Stimulated activated CD4-positive, alpha-beta T cell treated with anti-CD3 and anti-CD28 coated beads, Interleukin-12 subunit alpha, Interleukin-12 subunit beta, amount 100 ng/mL, for 24 hours (primary cell): ENCODE measurements at places on chromosomes 4 and X.

GRCh38 chrX:81278616-81279015 is 76.7 kb downstream of the SH3BGRL start:
- DNase-seq: no peak

DNA sequence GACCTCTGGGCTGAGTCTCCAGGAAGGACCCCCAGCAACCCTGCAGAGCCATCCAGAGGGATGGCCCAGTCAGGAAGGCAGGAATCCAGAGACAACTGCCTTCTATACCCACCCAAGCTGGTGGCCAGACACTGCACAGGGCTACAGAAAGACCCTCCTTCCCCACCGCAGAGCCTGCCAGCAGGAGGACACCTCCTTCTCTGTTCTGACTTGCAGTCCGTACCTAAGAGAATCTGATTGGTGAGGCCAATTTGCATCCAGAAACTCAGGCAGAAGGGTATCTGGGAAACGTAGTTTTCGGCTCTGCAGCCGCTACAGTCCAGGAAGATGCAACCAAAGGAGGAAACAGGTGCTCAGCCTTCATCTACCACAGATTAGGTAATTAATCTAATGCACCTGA is 155.4 kb upstream of the FRG1 start:
- DNase-seq: no peak

DNA sequence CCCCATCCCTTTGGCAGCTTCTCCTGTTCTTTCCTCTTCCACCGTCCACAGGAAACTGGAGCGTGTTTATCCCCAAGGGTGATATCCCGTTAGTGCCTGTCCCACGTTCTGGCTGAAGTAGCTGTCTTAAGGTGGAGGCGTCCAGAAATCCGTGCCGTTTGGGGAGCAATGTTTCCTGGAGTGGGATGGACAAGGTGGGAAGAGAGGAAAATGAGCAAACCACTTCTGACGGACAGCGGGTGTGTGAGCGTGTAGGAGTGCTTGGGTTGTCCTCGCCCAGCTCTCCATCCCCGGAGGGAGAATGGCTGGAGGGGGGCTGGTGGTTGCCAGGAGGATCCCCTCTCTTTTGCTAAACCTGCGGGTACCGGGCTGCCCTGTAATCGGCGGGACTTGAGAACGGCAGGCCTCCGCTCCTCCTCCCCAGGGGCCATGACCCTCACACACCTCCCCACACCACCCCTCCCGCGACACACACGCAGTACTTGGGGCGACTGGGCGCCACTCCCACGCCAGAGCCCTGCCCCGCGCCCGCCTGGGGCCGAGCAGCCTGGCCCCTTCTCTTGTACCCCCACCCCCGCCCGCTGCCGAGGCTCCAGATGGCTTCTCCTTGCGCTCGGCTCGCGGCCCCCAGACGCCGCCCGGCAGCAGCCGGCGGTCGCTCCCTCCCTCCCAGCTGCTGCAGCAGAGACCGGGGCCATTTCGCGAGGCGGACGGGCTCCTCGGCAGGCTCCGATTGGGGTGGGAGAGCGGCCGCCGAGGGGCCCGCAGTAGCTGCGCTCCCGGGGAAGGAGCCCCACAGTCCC is 13.9 kb upstream of the PRDM8 start:
- no peak for DNase-seq

- no peak for DNase-seq
These were observed 67.3 kb upstream of the ATOH1 start for GRCh38 chr4:93761286-93761685.

DNA sequence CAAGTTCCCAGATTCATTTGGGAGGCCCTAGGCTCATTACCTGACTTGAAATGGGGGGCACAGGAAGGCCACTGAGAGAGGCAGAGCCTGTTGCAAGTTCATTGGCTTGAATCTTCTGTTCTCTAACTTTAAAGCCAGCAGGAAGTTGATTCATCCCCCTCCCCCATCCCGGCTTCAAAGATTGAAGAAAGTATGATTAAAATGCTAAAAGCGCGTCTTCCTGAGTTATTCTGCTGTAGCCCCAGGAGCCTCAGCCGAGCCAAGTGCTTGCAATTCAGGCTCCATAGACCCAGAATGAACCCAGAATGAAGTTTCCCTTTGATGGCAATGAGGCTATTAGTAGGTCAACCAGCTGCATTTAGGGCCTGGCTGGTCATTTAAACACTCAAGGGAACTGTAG is 14.7 kb downstream of the CHST7 start:
- DNase-seq: no peak

DNA sequence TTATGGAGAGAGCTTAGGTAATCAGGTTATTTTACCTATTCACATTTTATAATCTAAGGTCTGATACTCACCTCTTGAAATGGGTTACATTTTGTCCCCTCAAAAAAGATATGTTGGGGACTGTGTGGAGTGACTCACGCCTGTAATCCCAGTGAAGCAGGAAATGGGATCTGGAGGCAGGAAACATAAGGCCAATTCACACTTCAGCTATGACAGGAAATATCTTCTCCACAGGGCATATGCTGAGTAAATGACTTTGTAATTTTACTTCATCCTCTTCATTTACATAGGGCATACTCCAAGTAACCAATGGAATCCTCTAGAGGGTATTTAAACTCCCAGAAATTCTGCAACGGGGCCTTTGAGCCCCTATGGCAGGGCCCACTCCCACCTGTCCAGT is 54.8 kb upstream of the ZMAT1 start:
- DNase-seq: no peak

DNA sequence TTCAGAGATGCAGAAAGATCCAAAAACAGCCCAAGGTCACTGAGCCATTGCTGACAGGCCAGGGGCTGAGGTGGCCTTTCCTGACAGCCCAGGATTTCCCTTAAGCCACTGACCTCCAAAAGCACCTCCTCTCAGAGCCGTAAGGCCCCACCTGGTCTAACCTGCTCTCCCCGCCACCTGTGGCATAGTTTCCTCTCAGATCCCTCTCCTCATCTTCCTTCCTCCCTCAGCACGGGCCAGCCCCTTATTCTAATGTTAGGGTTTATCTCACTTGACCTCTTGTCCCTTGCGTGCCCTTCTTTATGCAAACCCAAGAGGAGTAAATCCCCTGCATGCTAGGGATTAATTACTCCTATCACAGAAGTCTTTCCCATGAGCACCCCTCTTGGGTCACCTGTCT is 113.0 kb downstream of the RBM47 start:
- no peak for DNase-seq

DNA sequence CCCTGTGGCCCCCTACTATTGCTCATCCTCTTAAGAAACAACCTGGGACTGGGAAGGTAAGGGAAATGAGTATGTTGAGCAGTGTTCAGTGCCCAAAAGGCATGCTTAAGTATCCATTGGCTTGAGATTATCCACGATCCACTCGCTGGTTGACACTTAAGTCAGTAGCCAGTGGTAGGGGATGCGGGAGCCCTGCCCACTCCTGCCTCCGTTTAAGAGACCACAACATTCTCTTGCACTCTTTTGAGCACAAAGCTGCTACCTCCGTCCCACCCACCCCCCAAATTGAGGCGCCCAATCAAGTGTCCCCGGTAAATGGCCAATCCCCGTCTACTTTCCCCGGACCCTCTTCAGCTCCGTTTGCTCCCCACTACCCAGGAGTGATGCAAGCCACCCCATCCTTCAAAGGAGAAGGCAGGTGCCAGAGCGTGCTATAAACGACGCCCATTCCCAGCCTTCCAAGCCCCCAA is 25.0 kb downstream of the UTP14A start:
- no peak for DNase-seq

GRCh38 chr4:59945277-59945676 is 1254.8 kb upstream of the ADGRL3 start:
- DNase-seq: no peak

DNA sequence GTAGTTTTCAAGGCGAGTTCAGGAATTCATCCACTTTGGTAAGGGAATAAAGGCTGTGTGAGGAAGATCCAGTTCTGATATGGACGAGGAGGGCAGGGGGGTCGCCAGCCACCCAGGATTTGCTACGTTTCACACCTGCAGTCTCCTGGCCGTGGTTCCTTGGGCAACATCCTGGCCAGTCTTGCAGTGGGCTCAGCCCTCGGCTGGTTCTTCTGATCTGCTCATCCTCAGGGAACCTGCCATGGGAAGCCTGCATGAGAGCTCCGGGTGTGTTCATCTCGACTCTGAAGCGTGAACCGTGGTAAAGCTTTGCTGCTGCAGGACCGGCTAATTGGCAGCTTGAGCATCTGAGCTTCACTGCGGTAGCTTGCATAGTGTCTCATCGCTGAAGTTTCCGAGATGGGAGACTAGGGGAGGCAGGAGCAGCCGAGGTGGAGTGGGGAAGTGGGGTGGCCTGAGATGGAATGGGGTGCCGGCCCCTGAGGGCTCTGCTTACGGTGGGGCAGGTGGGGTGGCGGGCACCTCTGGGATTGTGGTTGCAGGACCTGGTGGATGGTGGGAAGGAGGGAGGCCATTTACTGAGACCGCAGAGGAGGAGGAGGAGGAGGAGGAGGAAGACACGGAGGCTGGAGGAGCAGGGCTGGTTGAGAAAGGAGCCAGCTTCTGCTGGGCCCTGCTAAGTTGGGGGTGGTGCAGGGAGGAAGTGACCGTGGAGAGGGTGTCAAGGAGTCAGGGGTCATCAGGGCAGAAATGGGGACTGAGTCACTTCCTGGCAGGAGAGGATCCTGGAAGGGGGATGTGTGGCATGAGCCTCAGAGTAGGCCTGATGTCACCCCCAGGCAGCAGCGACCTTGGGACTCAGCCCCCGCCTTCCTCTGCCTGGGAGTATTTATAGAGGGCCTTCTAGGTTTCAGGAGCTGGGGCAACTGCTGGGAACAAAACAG is 213.1 kb upstream of the PSAPL1 start:
- DNase-seq: no peak

- DNase-seq: no peak
These were observed 231.2 kb downstream of the FRAS1 start for GRCh38 chr4:78288327-78288726.

- no peak for DNase-seq
These were observed 6.7 kb downstream of the RTL8B start for GRCh38 chrX:135015523-135016245.

DNA sequence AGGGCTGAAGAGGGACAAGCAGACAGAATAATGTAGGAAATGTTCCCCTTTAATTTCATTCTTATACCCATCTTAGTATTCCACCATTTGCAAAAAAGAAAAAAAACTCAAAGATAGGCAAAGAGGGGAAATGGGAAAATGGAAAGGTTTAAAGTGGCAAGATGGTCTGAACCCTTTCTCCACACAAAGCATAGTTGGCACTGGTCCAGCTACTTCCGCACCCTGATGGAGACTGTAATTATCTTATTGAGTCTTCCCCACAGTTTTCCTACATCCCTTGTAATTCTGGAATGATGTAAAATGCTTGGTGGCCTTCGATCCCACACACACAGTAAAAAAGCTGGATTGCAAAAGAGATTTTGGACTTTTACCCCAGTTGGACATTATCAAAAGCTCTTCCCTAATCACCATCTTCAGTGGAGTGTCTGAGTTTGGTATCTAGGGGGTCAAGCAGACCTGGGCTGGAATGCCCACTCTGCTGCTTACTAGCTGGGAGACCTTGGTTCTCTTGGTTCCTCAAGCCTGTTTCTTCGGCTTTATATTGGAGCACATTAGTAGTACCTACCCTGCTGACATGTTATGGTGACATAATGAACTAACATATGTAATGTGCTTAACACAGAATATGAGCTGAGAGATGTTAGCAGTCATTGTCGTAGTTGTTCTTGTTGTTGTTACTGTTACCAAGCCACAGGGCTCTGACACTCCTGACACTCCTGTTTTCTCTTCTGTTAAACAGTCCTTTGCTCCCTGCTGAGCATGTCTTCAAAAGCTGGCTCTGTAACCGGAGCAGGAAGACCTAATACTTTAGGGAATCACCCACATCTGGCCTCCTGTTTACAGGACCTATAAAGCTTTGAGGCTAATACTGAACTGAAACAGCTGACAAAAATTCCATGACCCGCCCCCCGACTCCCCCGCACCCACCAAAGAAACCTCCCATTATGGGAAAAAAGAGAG is 4.7 kb downstream of the SRPX2 start:
- no peak for DNase-seq

GRCh38 chrX:130756233-130756632 is 146.8 kb downstream of the ENOX2 start:
- no peak for DNase-seq

GRCh38 chrX:618761-619450 is 11.7 kb upstream of the SHOX start:
- no peak for DNase-seq

GRCh38 chrX:54030329-54030728 is 13.9 kb downstream of the PHF8 start:
- DNase-seq: no peak
